ENCODE measurements at places on chromosomes 11 and 22.

DNA sequence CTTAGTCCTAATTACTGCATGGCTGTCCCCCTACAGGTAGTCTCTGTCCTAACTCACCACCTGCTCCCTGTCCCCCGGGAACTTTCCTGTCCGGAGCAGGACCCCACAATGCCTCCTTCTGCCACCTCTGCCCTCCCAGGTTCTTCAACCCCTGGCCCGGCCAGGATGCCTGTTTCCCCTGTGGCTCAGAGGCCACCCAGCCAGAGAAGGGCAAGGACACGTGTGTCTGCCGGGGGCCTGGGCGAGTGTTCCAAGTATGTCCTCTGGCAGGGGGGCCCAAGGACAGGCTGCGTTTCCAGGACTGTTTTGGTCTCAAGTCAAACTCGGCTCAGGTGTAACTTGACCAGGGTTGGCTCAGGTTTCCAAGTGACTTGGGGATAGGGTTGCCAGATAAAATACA lies 63.8 kb downstream of the BTG4 start:
- DNase-seq, result no peak

DNA sequence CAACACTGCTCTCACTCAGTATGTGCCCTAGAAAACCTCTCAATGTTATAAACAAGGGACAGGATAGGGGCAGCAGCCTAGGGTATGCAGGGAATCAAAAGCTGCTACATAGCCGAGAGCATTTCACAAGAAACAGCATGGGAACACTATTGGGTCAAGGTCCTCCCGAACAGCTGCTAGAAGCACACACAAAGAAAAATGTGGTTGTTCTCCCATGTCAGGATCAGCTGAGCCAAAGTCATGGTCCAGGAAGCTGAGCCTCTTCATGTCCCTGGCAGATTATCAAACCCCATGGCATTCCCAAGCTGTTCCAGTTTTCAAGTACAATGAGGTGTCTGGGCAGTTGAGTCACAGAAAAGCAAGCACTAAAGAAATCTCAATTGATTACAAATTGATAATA lies 21.0 kb upstream of the GDPD4 start:
- DNase-seq, result no peak

DNA sequence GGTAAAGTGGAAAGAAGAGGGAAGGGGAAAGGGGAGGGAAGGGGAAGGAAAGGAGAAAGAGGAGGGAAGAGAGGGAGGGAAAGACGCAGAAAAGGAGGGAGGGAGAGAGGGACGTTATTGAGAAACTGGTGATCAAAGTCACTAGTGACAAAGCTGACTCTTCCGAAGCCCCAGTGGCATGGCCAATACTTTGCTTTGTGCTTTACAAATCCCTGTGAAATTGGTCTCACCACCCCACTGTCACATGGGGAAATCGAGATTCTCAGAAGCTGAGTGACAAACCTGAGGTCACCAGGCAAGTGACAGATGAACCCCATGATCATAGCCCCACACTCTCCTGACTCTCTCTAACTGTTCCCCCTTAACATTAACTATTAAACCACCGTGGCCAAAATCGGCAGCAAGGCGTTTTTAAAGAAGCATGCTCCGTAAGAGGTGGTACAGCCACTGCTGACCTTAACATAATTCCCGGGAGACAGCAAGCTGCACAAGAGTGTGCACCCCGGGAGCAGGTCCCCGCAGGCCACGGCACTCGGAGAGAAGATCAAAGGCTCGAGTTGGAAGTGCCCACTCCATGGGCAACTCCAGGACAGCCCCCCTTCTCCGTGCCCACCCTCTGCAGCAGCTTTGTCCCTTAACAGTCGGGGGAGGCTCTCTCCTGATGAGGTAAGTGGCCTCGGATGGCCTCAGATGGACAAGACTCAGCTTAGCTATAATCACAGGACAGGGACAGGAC lies 34.8 kb downstream of the CELSR1 start:
- DNase-seq, result no peak

DNA sequence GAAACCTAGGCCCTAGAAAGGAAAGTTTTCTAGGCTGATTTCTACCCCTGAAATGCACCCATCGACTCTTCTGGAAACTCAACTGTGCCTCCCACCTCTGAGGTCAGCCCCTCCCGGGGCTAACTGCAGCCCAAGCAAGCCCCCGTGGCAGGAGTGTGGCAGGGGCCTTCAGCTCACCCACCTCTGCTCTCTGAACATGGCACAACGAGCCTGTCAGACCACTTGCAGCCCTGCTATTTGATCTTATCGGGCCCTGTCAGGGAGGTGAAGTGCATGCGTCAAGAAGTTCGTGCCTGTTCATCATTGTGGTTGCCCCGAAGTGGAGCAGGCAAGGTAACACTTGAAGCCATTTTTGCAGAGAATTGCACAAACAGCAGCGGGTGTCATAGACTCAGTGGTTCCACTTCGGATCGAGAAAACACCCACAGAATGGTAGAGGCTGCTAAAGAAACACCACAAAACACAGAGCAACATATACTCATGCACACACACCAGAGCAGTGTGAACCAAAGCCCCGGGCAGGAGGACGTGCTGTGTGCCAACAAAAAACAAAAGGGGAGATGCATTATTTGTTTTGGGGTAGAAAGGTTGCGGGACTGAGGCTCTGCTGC lies 262.7 kb downstream of the ETS1 start:
- no peak for DNase-seq

All from HuH-7 (cell line).